NCI-H187 treated with DMSO at 0.1 percent for 48 hours (cell line): ENCODE measurements at places on chromosomes 3 and 15.

DNA sequence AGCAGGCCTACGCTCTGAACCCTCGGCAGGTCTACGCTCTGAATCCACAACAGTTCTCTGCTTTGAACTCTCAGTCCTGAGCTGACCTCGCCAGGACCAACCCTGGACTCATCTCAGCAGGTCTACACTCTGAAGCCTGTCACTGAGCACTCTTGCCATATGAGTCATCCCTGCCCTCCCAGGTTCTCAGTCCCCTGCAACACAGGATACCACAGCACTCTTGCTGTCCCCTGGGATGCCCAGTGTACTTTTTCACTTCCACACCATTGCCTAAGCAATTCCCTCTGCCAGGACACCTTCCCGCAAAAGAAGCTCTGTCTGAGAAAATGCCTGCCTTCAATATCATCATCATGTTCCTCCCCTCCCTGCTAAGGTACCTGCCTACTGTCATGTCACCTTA is 42.0 kb downstream of the NUP210 start:
- no peak for DNase-seq

- DNase-seq = no peak
Observed at GRCh38 chr3:132625613-132626012, 28.5 kb downstream of the ACKR4 start.

DNA sequence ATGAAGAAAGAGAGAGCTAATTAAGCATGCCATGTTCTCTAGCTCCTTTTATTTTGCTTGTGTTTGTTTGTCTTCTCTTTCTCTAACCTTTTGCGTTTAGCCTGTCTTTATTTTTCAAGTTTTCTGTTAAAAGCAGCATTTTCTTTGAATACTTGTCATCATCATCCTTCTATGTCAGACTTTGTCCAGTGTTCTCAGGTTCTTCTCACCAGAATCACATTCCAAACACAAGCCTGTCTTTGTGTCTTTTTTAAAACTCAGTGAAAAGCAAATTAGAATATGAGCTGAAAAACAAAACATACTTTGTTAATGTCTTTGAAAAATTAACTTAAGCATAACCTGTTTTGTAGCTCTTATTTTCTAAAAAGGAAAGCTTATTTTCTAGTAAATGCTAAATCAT is 62.4 kb downstream of the LEKR1 start:
- no peak for DNase-seq

- DNase-seq = no peak
Observed at GRCh38 chr3:34387826-34388564, 589.6 kb downstream of the PDCD6IP start.

GRCh38 chr15:90674476-90674875 is 42.7 kb upstream of the BLM start:
- no peak for DNase-seq

GRCh38 chr3:126057936-126058335 is 26.0 kb downstream of the SLC41A3 start:
- DNase-seq = no peak

GRCh38 chr3:78277220-78277619 is 1237.3 kb downstream of the ROBO2 start:
- DNase-seq = no peak

GRCh38 chr3:115401298-115401697 is 222.0 kb upstream of the GAP43 start:
- DNase-seq = no peak

GRCh38 chr3:62768896-62769295 is 106.3 kb downstream of the CADPS start:
- DNase-seq = no peak

DNA sequence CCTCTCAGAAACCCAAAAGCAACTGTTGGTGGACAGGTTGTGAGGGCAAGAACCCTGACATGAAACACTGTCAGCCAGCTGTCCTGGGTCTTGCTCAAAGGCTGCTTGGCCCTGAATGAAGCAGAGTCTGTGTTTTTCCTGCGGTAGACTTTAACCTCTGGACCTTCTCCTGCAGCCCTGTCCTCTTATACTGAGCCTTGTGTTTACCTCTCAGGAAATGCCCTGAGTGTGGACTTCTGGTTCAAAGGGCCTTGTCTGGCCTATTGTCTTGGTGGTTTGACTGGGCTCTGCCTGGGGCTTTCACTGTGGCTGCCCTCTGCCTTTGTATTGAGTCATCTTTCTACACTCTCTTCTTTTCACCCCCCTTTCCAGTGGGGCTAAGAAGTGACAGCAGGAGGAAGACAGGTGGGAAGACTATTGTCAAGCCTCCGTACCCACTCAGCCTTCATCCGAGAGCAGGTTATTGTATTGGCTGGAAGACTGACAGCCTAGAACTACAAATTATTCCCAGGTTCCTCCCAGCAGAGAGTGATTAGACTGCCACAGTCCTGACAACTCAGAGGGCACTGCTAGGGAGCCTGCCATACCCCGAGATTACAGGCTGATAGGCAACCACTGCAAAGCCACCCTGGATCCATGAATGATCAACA is 3.5 kb downstream of the SEC13 start:
- no peak for DNase-seq

DNA sequence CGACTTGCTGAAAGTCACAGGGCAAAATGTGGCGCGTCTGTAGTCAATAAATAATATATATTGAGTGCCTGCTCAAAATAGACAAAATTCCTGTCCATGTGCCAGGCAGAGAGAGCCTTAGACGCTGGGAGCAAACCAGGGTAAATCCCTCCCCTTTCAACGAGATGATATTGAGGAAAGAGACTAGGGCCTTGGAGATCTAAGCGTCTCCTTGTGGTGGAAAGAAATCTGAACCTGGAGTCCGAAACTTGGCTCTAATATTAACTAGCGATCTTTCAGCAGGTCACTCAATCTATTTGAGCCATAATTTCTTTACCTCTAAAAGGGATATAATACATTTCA is 348 bp upstream of the DPP8 start:
- no peak for DNase-seq

- DNase-seq = no peak
Observed at GRCh38 chr3:73086071-73086494, 24.6 kb downstream of the EBLN2 start.

GRCh38 chr15:77493324-77493907 is 72.7 kb downstream of the HMG20A start:
- no peak for DNase-seq

DNA sequence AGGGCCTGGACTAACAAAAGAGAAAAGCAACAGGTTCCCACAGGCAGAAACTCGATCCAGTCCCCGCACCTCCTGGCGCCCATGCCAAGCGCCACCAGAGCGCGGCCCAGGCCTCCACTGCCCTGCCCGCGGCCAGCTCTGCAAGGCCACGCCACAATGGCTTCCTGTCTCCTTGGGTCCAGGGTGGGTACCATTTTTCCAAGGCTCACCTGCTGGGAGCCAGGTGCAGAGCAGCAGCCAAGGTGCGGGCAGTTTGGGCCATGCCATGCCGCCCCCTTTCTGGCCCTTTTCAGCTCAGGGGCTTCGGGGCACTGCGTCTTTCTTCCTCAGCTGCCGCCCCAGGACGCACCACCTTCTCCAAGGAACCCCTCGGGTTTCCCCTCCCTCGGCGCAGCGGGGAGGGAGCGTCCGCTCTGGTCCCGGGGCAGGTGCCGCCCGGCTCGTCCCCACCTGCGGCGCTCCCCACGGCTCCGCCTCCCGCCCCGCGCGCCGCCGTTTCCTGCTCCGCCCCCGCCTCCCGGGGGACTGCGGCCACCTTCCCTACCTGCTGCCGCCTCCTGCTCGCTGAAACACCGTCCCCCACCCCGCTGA is at the start of gene ILDR1:
TSS of gene ILDR1 (minus strand) at position 437 of the 591 bp plus-strand sequence. CDS start at position 267, 170 bp downstream.
- DNase-seq = no peak

- DNase-seq = no peak
Observed at GRCh38 chr15:31311735-31312619, 14.7 kb upstream of the KLF13 start.

DNA sequence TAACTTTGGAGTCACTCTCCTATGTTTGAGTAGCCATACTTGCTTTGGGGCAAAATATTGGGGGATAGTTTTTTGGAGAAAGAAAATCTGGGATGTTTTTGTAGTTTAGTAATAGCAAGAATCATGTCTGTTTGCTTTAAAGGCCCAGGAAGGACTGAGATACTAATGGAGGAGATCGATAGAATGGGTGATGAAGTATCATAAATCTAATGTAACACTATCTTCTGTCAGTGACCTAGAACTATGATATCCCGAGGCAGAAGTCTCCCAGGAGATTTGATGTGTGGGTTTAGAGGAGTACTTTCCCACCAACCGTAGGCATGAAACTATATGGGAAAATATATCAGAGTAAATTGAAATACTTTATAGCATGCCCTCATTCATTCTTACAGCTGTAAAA is 21.0 kb upstream of the NFKBIZ start:
- no peak for DNase-seq

- DNase-seq = no peak
Observed at GRCh38 chr3:140421884-140422283, 256.0 kb upstream of the TRIM42 start.

GRCh38 chr15:73075160-73075859 is 23.0 kb downstream of the NEO1 start:
- DNase-seq = no peak

- no peak for DNase-seq
Observed at GRCh38 chr15:90154861-90155626, 46.1 kb upstream of the SEMA4B start.
